Non-pigmented ciliary epithelial cell (primary cell): ENCODE measurements at places on chromosomes 5 and 9.

DNA sequence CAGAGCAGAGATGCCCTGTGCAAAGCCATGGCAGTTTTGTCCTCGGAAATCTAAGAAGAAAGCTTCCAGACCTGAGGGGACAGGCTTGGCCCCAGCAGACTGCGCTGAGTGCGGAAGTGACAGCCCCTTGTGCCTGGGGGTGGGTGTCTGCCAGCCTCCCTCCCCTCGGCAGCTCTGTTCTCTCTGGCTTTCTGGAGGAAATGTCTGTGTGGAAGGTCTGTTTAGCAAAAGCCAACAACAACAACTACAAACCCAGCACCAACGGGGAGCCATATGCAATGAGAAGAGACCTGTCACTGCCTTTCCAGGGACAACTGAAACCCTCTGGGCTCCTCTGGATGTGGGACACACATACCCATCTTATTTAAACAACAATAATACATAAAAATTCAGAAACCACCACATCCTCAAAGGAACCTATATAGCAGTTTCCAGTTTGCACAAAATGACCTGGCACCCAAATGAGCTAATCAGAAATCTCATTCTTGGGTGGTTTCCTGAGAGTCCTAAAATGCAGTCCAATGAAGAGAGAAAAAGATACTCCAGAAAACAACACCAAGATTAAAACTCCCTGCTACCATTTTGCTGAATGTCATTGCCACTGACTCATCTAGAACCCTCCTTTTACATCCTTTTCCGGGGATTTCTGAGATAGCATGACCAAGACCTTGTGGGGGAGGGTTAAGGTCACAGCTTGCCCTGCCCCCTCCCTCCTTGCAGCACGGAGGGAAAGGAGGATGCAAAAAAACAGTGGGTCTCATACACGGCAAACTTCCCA is 97.7 kb downstream of the AK8 start:
- DNase-seq = no peak

- DNase-seq = no peak
Measured at GRCh38 chr9:123996731-123997421, 14.7 kb upstream of the LHX2 start.

DNA sequence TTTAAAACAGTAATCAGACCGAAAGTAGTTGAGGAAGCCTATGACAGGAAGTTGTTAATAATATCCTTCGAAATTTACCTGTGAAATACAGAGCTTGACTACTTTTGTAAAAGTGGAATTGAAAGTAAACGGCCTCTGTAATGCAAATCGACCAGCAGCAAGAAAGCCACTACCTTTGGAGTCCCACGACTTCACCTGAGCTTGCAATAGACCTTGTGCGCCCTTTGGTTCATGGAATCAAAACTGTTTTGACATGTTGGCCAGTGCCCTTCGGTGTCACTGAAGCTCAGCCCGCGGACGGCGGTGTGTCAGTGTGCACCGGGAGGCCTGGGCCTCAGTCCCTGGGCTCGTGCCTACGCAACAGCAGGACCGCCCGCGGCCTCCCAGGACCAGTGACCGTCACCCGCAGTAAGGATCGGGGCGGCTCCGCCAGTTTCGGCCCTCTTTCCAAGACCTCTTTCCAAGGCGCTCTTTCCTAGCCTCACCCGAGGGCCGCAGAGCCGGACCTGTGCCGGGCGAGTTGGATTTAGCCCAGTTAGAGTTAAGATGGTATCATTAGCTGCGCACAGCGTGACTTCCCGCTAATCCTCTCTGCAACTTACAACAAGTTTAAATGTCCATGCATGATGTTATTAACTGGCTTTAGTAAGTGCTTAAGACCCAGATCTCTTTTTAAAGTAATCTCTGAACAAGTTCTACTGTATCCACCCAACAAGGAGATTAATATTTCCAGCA is 223.3 kb downstream of the MEF2C start:
- DNase-seq = no peak

DNA sequence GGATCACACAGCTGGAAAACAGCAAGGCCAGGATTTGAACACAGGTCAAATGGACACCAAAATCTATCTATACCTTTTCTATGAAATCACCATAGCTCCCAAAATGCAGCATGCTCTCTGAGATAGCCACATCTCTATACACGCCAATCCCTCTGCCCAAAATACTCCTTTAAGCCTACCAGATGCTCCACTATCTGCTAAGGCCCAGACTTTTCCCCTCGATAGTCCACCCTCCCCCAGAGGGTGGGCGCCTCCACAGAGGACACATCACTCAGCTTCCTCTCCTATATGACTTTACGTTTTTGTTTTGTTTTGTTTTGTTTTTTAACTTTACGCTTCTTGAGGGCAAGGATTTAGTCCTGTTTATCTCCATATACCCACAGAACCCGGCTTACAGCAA is 46.8 kb downstream of the MTMR12 start:
- DNase-seq = no peak
